ENCODE measurements at places on chromosomes 5 and 9.
A peak's percentile ranks its signal among the peaks of the same experiment; 100 is the strongest.

- DNase-seq = no peak
These were observed 7.1 kb downstream of the GTF3C5 start for GRCh38 chr9:133037775-133038515.

DNA sequence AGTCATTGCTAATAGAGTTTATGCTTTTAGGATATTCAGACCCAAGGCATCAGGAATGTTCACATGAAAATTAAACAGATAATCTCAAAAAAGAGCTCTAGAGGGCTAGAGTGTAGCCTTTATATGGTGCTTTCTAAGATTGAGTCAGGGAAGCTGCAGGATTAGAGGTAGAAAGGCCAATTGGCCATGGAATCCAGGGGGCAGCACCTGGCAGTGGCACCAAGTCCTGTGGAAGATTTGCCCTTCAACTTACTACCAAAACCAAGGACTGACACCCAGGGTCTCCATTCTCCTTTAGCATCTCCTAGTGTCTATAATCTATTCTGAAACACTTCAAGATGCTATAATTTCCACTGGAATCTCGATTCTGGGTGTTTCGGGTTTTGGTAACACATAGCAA lies 112.4 kb downstream of the ACER2 start:
- DNase-seq = no peak

- DNase-seq = no peak
These were observed 85.3 kb downstream of the MVB12B start for GRCh38 chr9:126411948-126412284.

DNA sequence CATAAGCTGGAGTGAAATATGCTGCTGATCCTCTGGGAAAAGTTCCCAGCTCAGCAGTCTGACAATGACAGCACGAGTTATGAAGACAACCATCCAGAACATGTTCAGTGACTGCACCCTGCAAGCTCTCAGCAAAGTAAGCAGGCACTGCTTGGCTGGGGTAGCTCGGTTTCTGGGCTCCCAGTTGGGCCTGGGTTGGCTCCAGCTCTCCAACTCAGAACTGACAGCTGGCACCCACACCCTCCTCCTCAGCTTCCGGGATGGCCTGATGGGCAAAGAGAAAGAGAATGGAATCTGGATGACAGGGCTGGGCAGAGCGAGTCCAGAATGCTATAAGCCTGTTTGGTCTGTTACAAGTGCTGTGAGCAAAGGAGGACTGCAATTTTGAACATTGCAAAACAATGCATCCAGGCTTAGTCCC lies 185.0 kb downstream of the CSNK1G3 start:
- DNase-seq = no peak

- no peak for DNase-seq
These were observed 106.3 kb downstream of the C9orf152 start for GRCh38 chr9:110101531-110102161.

- DNase-seq = no peak
These were observed 96.2 kb downstream of the DROSHA start for GRCh38 chr5:31435730-31436129.

DNA sequence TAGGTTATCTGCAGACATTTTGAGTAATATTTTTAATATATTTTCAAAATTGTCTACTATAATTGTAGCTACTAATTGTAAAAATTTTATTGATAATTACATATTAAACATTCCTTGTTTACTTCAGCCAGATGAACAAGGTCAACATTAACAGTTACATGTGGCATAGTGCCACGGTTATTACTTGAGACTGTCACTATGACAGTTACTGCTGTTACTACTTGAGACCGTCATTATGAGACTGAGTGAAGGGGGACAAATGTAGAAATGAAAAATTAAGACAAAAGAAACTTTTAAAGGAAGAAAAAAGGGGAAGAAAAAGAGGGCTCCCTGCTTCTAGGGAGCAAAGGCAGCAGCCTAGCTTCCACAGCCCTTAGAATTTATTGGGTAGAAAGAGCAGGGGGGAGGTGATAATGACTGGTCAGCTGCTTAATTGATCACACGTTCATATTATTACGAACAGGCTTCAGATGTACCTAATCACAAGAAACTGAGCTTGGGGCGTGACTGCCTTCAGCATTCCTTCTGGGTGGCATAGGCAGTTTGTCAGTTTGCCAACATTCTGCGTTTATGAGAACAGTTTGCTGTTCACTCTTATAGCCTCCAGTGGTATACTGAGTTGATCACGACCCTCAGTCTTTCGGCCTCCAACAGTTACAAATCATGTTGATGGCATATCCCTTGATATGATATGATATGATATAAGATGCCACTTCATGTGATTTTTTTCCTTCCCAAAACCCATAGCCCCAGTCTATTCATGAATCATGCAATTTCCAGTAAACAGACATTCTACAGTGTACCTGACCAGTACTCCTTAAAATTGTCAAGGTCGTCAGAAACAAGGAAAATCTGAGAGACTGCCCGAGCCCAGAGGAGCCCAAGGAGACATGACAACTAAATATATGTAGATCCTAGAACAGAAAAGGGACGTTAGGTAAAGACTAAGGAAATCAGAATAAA lies 13.1 kb downstream of the MARCHF6 start:
- no peak for DNase-seq

DNA sequence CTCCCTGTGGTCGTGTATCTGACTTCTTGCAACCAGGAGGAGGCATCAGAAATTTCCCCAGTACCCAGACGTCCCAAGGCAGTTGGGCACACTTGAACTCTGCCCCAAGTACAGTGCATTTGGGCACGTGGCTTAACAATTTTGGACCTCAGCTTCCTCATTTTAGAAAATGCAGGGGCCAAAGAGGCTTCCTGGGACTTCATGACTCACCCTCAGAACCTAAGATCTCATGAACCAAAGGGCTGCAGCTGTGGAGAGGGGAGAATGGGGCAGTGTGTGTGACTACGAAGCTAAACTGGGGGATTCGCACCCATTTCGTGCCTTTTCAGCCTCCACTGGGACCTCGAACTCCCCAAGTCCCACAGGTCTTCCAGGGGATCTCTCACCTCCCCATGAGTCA lies 59.2 kb downstream of the SYK start:
- no peak for DNase-seq

DNA sequence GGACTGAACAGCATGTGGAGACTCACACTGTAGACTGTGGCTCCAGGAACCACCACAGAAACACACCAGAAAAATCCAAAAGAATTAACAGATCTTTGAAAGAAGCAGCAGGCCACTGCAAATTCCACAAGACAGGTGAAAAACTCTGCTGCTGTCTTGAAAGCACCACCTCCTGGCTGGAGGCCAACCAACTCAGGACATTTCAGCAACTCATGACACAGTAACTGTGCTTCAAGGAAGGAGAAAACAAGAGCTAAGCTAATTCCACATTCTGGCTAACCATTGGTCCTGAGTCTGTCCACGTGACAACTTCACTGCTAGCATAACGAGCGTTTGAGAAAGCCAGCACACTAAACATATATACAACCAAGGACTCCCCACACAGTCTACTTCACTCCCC lies 625.1 kb downstream of the PRELID2 start:
- DNase-seq = no peak

GRCh38 chr5:38595132-38595745 lies 38.8 kb upstream of the LIFR start:
- DNase-seq = no peak

DNA sequence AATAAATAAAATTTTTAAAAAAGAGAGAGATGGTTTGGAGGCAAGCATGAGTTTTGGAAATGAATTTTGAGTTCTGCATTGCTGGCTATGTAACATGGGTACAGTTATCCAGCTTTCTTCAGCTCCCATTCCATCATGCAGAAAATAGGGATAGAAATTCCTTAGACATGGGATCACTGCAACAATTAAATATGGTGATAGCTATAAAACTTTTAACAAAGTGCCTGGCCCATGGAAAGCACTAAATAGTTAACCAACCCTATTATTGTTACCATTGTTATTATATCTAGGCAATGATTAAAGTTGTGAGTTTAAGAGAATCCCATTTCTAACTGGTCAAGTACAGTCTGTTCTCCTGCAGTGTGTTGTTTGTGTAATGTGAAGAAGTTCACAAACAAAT lies 115.4 kb upstream of the GAS1 start:
- DNase-seq = no peak

GRCh38 chr5:107483231-107484024 lies 187.3 kb downstream of the EFNA5 start:
- DNase-seq = peak; percentile 9

DNA sequence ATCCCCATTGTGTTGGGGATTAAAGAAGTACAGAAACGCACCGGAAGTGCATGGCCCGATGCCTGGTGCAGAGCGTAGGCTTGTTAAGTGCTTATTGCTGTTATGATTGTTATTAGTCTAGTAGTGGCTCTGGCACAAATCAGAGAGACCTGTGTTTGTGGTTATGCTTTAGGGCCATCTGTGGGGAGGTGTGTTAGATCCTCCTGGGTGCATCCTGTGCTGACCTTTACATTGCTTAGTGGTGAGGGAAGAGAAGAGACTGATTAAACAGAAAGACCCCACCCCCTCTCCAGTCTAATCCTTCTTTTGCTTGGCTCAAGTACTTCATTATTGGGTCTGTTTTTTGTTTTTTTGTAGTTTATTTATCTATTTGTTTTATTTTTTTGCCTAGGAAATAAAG lies 112.7 kb upstream of the SPRY4 start:
- DNase-seq = no peak

DNA sequence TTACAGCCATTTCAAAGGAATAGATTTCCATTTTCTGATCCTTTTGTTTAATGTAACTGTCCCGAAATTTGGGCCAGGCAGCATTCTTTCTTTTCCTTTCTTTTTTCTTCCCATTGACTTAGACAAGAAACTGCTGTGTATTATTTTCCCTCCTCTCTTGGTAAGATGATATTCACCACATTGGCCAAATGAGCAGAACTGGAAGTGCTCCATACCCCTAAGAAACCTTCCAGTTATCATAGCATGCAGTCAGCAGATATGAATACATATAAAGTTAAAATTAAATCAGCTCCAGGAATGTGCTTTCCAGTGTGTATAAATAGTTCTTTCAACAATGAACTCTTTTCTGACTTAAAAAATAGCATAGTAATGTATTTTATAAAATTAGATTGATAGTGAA lies 168.5 kb upstream of the GAS1 start:
- no peak for DNase-seq

DNA sequence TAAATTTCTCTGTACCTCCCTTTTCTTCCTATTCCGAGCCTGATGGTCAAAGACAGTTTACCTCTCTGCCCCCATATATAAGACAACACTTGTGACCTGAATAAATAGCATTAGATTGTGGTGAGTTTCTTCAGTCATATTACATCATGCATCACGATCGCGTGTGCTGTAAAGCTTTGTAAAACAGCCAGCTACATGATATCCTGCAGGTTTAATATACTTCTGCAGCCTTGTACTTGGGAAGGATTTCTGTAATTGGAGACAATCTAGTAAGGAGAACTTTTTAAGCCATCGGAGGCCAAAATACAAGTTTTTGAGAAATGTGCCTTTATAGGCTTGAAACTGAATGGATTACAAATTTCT lies 711.8 kb upstream of the WWC1 start:
- DNase-seq = no peak

DNA sequence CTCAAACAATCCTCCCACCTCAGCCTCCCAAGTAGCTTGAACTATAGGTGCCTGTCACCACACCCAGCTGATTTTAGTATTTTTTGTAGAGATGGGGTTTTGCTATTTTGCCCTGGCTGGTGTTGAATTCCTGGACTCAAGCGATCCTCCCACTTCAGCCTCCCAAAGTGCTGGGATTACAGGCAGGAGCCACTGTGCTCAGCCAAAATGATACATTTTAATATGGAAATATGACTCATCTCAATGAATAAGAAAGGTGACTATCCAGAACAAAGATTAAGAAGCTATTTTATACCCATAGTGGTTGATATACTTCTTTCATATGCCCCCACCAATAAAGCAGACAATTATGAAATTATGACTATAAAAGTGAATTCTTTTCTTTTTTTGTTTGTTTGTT lies 166.2 kb downstream of the NFIB start:
- DNase-seq = no peak

DNA sequence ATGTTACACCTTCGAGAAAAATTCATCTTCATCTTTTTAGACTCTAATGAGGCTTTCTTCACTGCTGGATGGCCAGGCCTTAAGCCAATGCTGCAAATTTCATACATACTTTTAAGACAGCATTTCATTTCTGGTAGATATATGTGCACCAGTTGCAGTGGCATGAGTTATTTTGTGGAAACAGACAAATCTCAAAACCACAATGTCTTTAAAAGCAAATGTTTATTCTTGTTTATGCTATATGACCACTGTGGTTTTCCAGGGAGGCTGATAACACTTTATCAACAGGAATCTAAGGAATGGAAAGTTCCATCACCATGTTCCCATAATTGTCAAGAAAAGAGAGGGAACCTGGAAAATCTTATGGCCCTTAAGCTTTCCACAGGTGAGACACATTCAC lies 27.7 kb downstream of the CDH9 start:
- DNase-seq = no peak

DNA sequence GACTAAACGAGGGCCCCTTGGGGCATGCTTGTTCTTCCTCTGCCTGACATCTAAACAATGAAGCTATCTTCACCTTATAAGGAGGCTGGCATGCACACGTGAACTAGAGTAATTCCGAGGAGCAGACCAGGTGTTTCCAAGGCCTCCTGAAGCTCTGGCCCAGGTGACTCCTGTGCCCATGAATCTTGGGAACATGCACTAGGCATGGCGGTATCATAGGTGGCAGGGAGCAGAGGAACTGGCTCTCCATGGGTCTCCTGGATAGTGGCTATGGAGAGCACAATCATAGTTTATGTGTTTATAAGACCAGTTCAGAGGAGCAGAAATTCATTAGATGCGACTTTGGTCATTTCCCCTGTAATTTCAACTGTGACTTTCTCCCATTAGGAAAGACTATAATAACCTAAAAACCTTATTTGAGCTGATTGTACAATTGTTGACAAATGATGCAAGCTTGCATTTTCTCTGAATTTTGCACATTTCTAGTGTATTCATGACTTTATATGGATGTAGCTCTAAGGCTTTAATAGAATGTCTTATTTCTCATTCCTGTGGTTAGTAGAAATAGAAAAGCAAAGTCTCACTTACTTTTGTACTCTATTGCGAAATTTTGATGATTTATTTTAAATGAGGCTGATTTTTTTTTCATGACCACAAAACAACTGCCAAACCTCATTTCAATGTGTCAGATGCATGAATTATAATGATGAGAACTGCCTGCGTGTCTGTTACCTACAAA lies 135.3 kb upstream of the RPS23 start:
- DNase-seq = no peak

DNA sequence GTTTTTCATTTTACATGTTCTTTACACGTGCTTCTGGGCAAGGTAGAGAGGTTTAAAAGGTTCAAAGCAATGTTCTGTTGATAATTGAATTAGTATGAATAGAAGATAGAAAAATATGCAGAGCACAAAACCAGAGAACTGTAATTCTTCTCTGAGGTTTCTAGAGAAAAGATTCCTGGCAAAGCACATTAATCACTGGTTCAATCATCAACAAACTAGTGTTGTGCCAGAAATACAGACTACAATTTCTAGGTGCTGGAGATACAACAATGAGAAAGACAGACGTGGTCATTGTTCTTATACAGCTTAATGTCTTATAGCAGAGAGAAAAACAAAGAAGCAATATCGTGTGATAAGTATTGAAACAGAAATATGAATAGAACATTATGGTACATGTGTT lies 25.5 kb downstream of the MEGF9 start:
- no peak for DNase-seq
